Tracheal epithelial cell (primary cell): ENCODE measurements at places on chromosomes 7 and 10. TPM values are rescaled to one million over a fixed set of nuclear protein-coding genes. Genes with fewer than 3 reads are reported as not detected.

The STEAP2 gene
- 2.7 and 8.7 TPM in 2 replicates for total RNA-seq

The SLC26A4 gene
- 0.72 and 1.3 TPM in 2 replicates for total RNA-seq

The STEAP1B gene
- total RNA-seq = 7.0 and 8.2 TPM in 2 replicates

The NAMPT gene
- total RNA-seq = 199 and 325 TPM in 2 replicates

The EN2 gene
- total RNA-seq = not detected in 2 replicates

The NKX1-2 gene
- 1.5 and 2.2 TPM in 2 replicates for total RNA-seq

The BET1 gene
- total RNA-seq = 25.1 and 37.3 TPM in 2 replicates

The INSYN2A gene
- under 0.01 TPM in 1 of 2 replicates, not detected in the other for total RNA-seq
